ENCODE measurements at places on chromosomes 5 and 9. TPM values are rescaled to one million over a fixed set of nuclear protein-coding genes. Genes with fewer than 3 reads are reported as not detected.

- peak; percentile 55 for DNase-seq
Measured at GRCh38 chr9:14153310-14153720, 160.6 kb downstream of the NFIB start.

DNA sequence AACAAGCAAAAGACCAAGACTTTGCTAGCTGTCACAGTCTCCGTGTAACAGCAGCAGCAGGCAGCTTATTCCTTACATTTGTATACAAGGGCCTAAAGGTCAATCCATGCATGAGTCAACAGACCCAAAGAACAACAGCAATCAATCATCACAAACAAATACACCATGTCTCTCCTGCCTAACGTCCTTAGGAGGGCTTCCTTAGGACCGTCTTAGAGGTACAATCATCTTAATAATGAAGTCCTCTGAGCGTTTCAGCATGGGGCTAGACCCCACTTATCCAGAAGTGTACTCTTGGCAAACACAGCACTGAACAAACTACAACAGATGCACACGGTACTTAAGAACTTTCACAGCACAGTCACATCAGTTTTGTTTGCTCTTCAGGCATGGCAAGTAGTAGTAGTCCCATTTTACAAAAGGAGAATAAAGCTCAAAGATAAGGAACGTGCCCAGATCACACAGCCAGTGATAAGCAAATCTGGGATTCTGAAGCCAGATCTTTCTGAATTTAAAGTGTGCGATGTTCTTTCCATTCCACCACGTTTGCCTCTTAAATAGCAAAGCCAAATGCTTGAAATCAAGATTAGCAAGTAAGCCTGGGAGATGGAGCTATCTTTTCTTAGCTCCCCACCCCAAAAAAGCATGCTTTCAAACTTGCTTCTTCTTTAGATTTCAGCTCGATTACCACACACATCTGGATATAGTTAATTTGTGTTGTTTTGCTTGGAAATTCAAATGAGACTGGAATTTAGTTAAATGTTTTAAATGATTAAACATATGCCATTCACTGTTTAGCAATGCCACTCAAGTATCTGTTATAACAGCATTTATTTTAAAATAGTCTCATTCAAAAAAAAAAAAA is 24.2 kb downstream of the PSMB7 start:
- DNase-seq, result no peak

PRR16 gene
- 1.2 TPM for polyA plus RNA-seq

- DNase-seq, result no peak
Measured at GRCh38 chr5:14483504-14484157, 98.0 kb upstream of the OTULINL start.

PCDHA6 gene
- polyA plus RNA-seq, result 7.7 TPM

GRCh38 chr9:130688072-130688471 is 5.5 kb upstream of the EXOSC2 start:
- no peak for DNase-seq

GRCh38 chr5:133682451-133682850 is 70.1 kb upstream of the FSTL4 start:
- no peak for DNase-seq

SLC36A2 gene
- not detected for polyA plus RNA-seq

DNA sequence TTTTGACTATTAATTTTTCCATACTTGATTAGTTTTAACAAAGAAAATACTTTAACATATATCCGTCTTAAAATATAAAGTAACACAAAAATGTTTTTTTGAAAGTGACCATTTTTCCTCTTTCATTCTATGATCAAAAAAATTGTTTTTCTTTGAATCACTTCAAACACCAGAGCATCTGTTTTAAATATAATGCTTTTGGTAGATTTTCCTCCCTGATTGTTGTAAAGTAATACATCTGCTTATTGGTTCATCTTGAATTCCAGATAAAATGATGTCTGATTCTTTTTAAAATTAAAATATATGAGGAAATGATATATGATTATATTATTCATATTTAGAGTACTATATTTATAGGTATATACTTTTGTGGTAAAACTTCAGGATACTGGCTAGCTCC is 76.2 kb upstream of the LPAR1 start:
- DNase-seq, result no peak

TSLP gene
- 1.4 TPM for polyA plus RNA-seq

DNA sequence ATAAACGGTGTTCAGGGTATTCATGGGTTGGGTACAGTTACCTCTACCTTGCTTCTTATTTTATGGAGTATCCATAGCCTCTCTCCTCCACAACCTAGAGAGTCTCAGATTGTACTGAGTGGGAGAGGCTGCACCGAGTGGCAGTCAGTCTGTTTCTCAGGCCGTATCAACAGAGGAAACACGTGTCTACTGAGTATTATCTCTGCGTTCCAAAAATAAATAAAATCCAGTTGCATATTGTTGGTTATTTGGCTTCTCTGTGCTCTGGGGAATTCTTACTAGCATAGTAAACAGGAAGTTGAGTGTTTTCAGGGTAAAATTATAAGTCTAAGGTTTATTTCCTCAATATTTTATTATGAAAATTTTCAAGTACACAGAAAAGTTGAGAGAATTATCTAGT is 231.0 kb downstream of the ARHGEF28 start:
- DNase-seq, result no peak

- DNase-seq, result no peak
Measured at GRCh38 chr9:116589392-116590354, 97.4 kb upstream of the TRIM32 start.

PCDHB11 gene
- polyA plus RNA-seq, result 2.4 TPM

QRFP gene
- 0.45 TPM for polyA plus RNA-seq

- DNase-seq, result no peak
Measured at GRCh38 chr9:136616307-136616635, 46.4 kb upstream of the EGFL7 start.

PPP3R2 gene
- polyA plus RNA-seq, result not detected

CCL27 gene
- polyA plus RNA-seq, result 1.3 TPM

ADAM19 gene
- polyA plus RNA-seq, result 6.5 TPM
